ENCODE measurements at places on chromosomes 12 and 14. TPM values are rescaled to one million over a fixed set of nuclear protein-coding genes. Genes with fewer than 3 reads are reported as not detected.

GRCh38 chr12:15151161-15152091 lies 69.8 kb downstream of the RERG start:
- peak; percentile 20 for DNase-seq

DNA sequence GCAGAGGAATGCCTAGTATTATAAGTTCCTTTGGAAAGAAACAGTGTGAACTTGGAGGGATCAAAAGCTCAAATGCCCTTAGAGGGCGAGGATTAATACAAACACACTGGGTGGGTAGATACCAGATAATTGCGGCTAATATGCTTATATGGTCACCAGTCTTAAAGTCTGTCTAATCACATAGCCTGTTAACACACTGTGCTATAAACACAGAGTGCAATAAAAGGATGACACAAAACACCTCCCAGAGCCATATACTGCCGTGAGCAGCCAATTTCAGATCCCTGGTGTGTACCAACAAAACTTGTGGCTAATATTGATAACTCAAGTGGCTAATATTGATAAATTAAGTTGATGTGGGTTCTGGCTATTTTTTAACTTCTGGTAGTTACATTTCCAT lies 1.7 kb upstream of the IL26 start:
- DNase-seq, result no peak

GRCh38 chr14:29144621-29145020 lies 378.0 kb downstream of the FOXG1 start:
- DNase-seq, result peak; percentile 32

GRCh38 chr14:87908550-87908949 lies 84.4 kb downstream of the GALC start:
- DNase-seq, result no peak

GRCh38 chr14:61147831-61148549 lies 133.1 kb downstream of the TMEM30B start:
- DNase-seq, result peak; percentile 95

DNA sequence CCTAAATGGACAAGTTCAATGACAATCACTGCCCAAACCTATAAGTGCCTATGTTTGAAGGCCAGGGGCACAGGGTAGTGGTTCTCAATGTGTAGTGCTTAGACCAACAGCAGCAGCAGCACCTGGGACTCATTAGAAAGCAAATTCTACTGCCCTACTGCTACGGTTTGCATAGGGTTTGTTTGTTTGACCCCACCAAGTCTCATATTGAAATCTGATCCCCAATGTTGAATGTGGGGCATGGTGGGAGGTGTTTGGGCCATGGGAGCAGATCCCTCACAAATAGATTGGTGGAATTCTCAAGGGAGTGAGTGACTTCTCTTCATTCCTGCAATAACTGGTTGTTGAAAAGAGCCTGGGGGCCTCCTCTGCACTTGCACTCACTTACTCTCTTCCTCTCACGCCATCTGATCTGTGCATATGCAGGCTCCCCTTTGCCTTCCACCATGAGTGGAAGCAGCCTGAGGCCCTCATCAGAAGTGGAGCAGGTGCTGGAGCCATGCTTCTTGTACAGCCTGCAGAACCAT lies 39.5 kb downstream of the PPM1H start:
- DNase-seq, result no peak

- DNase-seq, result peak; percentile 62
Observed at GRCh38 chr14:53152184-53152886, 788 bp downstream of the DDHD1 start.

GRCh38 chr12:13175499-13175898 lies 21.0 kb upstream of the EMP1 start:
- DNase-seq, result peak; percentile 83

GRCh38 chr12:106428384-106428783 lies 70.8 kb downstream of the POLR3B start:
- no peak for DNase-seq

DNA sequence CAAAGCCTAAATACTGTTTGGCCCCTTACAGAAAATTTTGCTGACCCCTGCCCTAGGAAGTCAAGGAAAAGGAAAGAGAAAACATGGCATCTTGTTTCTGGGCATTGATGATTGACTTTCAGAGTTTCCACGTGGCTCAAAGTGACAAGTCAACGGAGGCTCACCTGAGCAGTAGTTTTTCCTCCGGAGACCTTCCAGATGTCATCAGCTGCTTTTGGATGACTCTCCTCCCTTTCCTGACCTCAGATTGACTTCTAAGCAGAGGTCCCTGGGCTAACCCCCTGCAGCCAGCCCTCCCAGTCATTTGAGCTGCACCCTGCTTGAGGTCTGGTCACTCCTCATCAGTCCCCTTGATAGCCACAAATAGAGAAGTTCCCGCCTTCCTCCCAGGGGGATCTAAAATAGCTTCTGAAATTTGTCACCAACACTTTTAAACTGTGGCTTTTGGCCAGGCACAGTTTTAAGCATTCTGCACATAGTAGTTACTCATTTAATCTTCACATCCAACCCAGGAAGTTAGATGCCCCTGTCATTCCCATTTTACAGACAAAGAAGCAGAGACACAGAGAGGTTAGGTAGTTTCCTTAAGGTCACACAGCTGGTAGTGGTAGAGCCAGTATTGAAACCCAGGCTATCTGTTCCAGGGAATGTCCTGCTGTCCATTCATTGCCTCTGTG lies 143.4 kb downstream of the CHST11 start:
- no peak for DNase-seq

- no peak for DNase-seq
Observed at GRCh38 chr14:50232276-50232642, 881 bp upstream of the SOS2 start.

DNA sequence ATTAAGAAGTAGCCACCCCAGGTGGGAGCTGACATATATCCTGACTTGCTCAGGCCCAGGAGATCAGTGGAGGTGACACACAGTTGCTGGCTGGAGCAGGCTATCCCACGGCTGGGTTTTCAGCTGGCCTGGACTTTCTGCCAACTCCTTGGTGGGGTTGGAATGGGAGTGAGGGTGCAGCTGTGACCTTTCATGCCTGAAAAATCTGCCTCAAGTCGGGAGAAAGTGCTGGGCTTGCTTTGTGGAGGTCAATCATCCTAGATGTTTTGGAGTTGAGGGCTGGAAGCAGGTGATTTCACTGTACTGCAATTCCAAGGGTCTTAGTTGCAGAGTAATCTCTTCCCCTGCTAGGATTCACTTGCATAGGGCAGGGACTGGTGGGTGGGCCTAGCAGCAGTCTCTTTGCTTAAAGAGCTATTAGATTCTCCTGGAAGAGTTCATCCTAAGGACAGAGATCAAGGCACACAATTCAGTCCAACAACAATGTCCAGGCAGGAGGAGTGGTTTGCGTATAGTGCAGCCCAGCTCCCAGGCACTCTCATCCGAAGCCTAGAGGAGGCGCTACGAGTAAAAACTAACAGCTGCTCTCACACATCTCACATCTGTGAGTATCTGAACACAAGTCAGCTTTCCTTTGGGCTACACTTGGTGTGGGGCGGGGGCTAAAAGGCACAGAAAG lies 98.1 kb downstream of the GAS2L3 start:
- no peak for DNase-seq

DNA sequence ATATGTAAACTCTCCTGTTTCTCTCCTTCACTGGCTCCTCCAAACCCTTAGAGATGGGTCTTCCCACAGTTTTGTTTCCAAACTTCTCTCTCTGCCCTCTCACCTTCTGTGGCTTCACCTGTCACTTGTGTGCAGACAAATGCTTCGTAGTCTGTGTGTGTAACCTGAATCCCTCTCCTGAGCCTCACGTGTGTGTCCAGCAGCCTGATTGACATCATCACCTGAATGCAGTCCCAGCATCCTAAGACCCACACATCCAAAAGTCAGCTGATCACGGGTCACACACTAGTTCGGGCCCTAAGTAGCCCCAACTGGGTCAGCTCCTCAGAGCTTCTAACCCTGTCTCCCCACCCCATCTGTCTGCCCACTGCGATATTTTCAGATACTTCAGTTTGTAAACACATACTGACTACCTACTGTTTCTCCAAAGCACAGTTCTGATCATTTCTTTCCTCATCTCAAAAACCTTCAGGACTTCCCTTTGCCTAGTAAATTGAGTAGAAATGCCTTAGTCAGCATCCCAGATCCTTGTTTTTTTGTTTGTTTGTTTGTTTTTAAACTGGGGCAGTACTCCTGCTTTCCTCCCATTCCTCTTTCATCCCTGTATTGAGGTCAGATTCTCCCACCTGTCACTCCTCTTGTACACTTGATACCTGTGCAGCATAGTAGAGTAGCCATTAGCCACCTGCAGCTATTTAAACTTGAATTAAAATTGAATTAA lies 23.7 kb downstream of the FNTB start:
- DNase-seq, result no peak

GRCh38 chr14:57493467-57494181 lies at the start of gene CCDC198:
Gene CCDC198, minus strand, starts transcription at chr14:57493857. Its CDS starts 142 bp downstream, at chr14:57493715.
- peak; percentile 44 for DNase-seq

DNA sequence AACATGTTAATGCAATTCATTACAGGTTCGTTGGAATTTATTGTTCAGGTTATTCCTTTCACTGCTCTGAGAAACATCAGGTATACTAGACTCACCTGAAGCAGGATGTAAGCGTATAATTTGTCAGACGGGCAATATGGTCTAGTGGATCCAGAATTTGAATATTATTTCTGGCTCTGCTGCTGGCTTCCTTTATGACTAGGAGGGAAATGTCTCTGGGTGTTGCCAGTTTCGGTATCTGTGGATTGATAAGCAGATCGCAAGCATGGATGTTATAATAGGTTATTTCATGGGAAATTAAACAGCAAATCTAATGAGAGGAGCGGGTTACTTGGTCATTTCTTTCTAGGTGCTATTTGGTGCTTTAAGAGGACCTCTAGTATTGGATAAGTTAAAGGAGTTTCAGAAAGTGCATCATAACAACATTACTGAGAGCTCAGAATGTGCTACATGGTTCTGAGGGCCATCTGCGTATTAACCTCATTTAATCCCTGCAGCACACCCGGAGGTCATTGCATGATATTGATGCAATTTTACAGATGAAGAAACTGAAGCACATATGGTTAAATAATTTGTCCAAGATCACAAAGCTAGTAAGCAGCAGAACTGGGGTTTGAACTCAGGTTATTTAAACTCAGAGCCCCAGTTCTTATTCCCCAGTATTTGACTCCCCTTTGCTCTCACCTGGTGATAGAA lies 47.3 kb upstream of the BCAT1 start:
- no peak for DNase-seq

- no peak for DNase-seq
Observed at GRCh38 chr12:46489951-46490388, 117.4 kb upstream of the SLC38A2 start.

GRCh38 chr14:104179126-104179525 lies 40.7 kb downstream of the KIF26A start:
- no peak for DNase-seq

- no peak for DNase-seq
Observed at GRCh38 chr12:5581616-5582015, 149.7 kb downstream of the NTF3 start.

DNA sequence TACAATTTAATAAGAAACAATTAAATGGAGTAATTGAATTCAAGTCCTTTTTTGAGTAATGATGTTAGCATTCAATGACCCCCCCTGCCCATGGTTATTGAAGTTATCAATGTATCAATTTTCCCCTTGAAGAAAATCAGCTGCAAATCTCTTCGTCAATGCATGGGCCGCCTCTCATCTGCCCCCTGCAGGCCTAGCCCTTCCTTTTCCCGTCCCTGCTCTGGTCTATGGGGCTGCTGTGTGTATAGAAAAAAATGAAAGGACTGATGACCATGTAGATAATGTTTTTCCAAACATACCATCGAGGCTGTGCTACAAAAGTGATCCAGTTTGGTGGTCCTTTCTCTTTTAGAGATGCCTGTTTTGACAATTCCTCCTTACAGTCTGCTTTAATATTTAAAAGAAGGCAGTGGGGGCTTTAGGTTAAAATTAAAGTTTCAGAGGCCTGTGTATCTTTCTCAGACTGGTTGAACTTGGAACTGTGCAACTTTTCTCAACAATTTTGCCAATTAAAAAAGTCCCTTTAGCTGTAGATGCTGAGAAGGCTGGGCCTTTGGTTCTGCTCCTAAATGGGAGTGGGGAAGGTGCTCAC lies 98.4 kb downstream of the APAF1 start:
- peak; percentile 55 for DNase-seq

- peak; percentile 73 for DNase-seq
Observed at GRCh38 chr12:132285991-132286681, 43.3 kb downstream of the GALNT9 start.

DNA sequence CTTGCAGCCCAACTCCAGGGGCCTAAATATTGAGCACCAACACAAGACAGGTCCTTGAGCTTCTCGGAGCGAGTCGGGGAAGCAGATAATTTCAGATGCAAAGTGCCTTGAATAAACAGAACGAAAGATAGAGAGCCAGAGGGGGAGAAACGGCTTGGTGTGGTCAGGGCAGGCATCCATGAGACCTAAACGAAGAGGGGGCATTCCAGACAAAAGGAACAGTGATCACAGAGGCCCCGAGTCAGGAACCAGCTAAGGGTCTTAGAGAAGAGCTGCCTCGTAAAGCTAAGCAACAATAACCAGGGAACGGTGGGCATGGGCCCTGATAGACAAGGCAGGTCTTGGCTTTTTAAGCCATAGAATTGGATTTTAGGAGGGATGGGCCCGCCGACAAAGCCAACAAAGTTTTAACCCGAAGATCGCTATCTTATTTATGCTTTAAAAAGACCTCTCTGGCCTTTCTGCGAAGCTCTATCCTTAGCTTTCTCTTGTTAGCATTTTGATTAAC lies 421 bp upstream of the ACADS start:
- DNase-seq, result no peak

DNA sequence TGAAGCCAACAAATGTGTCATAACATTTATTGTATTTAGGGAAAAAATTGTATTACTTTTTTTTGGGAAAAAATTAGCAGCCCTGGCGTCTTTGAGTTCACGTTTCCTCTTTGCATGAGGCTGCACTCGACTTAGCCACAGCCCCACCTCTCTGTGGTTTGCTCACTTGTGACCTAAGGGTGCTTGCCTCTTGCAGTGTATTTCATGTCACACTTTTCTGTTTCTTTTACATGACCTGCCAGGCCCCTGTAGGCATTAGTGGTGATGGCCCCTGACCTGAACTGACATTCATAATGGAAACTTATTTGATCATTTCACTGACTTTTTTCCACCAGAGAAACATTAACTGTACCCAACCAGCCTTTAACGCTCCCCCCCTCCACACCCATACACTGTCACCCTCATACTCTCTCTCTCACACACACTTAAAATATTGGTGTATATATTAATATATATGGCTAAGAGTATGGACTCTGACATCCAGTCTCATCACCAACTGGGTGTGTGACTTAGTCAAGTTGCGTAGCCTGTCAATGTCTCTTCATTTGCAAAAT lies 122.9 kb downstream of the PRKCH start:
- no peak for DNase-seq

TAS2R43 gene
- 1.6 TPM for total RNA-seq

AQP2 gene
- total RNA-seq, result not detected

ABHD12B gene
- not detected for total RNA-seq

CLEC1B gene
- not detected for total RNA-seq

SIX6 gene
- total RNA-seq, result 0.12 TPM

RFX4 gene
- total RNA-seq, result not detected

KRT80 gene
- total RNA-seq, result 5.5 TPM

PXN gene
- total RNA-seq, result 57.8 TPM

Data from Daoy (cell line).